ENCODE measurements at places on chromosomes 16 and 17.

DNA sequence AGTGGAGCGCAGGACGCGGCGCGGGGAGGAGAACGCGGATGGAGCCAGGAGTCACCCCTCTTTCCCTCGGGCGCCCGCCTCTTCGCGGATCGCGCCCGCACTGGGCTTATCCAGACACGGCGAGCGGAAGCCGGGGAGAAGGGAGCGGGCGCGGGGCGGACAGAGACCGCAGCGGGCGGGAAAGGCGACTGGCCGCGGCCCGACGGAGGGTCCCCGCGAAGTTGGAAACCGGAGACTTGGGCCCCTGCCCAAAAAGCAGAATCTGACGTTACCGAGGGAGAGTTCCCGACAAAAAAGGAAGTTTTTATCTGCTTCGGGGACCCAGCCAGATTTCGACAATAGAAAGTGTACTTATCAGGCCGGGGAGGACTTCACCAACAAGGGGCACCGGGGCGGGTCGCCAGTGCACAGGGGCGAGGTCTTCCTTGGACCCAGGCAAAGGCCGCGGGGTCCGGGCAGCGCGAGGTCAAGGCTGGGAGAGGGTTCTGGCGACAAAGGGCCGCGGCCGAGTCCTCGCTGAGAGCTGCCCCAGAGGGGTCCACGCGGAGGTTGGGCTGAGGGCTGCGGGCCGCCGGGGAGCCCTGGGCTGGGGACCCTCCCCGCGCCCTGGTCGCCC, 519 bp downstream of the ST6GALNAC2 start:
- DNase-seq: no peak

GRCh38 chr17:61877837-61878236, 14.5 kb upstream of the BRIP1 start:
- no peak for DNase-seq

- no peak for DNase-seq
These were observed 11.6 kb downstream of the ZSCAN10 start for GRCh38 chr16:3087243-3088235.

DNA sequence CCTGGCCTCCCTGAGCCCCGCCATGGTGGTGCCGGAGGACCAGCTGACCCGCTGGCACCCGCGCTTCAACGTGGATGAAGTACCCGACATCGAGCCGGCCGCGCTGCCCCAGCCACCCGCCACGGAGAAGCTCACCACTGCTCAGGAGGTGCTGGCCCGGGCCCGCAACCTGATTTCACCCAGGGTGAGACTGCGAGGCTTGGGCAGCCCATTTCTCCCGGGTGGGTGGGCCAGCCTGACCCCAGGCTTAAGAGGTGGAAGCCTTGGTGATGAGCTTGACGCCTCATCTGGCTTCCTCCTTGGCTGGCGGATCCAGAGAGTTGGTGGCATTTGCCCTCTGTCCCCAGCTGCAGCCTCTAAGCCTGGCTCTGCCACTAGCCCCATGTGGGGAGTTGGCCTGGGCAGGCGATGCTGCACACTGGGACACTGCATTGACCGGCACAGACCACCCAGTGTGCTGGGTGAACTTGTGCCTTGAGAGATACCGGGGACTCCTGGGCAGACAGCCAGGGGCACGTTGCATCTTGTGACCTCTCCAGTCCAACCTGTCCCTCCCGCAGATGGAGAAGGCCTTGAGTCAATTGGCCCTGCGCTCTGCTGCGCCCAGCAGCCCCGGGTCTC, 3.0 kb downstream of the CDT1 start:
- DNase-seq: no peak

DNA sequence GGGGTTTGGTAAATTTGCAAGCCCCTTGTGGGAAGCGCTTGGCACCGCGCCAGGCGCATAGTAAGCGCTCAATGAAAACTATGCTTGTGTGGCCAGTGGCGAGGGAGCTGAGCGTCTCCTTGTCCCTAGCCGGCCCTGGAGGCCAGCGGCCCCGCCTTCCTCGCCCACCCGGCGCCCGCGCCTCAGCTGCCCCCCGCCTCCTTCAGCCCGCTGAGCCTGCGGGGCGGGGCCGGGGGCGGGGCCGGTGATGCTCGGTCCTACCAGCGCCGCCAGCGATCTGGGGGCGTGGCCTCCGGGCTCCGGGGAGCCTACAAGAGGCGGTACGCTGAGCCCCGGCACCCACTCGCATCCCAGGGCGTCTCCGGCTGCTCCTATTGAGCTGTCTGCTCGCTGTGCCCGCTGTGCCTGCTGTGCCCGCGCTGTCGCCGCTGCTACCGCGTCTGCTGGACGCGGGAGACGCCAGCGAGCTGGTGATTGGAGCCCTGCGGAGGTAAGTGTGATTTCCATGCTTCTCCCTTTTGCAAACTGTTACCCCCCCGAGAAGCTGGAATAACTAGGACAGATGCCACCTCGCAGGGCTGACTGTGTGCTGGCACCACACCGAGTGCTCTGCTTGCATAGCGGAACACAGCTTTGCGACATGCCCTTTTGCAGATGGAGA, at the start of gene CRISPLD2:
TSS of gene CRISPLD2 (plus strand) at position 342 of the 661 bp plus-strand sequence. CDS start 18,511 bp downstream, outside the sequence.
- DNase-seq: peak; percentile 89

DNA sequence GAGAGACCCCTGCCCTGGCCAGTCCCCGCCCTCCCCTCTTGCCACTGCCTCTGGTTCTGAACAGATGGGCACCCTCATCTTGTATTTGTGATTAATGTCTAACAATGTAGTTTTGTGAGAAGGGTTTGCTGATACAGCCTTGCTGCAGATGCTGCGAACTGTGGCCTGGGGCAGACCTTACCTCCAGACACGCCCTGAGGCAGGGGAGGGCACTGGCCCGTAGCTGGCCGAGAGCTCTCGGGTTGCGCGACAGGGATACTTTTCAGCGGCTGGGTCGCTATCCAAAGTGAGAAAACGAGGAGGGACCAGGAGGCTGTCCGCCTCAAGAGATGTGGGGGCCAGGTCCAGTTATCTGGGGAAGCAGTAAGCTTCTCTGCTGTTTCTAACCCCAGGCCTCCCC, 21.9 kb downstream of the STH start:
- DNase-seq: no peak

DNA sequence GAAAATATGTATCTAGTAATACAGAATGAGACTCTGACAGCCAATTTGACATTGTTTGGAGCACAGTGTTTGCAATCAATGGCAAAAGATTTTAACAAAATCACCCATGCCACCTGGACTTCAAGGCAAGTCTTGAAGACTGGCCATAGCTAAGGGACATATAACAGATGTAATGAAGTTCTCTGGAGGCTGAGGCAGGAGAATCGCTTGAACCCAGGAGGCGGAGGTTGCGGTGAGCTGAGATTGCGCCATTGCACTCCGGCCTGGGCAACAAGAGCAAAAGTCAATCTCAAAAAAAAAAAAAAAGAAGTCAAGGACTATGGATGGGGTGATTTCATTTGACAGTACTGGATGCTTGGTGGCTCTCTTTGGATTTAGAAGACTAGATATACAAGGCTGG, 5.6 kb upstream of the BPTF start:
- DNase-seq: no peak

All from stimulated activated CD4-positive, alpha-beta T cell treated with anti-CD3 and anti-CD28 coated beads, Interleukin-2, amount 100 ng/mL, for 24 hours (primary cell).